ENCODE measurements at places on chromosomes 2 and 18.

- DNase-seq = no peak
Measured at GRCh38 chr2:42879121-42879705, 86.8 kb upstream of the HAAO start.

- DNase-seq = no peak
Measured at GRCh38 chr2:6973895-6974545, 56.8 kb downstream of the RNF144A start.

GRCh38 chr2:184555352-184555751, 43.0 kb upstream of the ZNF804A start:
- no peak for DNase-seq

DNA sequence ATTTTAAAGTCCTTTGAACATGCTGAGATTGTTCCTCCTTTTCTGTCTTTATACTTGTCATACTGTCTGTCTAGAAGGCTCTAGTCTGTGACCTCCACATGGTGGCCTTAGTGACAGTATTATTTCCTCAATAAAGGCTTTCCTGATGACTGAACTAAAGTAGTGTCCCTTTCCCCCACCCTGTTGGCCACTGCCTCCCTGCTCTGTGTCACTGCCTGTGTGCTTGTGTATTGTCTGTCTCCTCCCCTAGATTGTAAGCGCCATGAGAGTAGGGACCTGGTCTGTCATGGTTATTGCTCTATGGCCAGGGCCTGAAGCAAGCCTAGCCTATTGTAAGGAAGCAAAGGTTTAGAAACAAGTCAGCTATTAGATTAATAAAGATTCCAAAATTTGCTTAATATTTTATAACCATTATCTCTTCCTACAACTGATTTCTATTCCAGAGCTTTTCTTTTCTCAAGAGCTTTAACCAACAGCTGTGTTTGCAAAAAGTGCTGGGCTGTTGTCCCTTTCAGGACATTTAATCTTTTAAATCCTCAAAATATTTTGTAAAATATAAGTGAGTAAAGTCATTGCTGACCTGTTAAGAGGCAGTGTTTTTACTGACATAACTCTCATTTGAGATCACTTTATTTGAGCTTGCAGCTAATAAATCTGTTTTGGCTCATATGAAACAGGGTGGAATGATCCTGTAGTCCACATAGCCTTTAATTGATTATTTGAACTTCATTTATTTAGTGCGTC, 35.5 kb downstream of the DIS3L2 start:
- DNase-seq = no peak

DNA sequence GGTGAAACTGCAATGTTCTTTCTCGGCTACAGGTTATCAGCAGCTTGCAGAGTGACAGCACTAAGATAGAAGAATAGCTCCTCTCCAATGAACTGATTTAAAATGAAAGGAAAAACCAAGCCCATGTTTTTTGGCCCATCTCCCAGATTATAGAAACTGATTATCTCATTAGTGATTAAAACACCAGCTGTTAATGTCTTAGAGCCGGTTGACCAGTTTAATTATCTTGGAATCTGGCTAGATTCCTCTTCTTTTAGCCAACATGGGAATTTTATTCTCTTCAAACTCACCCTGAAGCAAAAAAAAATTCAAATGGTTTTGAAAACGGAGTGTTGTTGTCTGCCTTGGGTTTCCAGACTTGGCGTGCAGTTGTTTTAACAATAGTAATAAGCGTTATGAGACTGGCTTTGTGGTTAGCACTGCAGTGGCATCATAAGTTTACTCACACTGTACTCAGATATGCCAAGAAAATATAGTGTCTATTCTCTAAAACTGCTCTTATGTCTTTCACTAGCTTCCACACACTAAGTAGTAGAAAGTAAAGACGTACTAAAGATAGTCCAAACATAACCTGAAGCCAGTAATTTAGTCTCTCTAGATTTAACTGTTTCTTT, 665.3 kb downstream of the STK39 start:
- DNase-seq = no peak

- no peak for DNase-seq
Measured at GRCh38 chr2:129237966-129238725, 741.3 kb upstream of the RAB6C start.

DNA sequence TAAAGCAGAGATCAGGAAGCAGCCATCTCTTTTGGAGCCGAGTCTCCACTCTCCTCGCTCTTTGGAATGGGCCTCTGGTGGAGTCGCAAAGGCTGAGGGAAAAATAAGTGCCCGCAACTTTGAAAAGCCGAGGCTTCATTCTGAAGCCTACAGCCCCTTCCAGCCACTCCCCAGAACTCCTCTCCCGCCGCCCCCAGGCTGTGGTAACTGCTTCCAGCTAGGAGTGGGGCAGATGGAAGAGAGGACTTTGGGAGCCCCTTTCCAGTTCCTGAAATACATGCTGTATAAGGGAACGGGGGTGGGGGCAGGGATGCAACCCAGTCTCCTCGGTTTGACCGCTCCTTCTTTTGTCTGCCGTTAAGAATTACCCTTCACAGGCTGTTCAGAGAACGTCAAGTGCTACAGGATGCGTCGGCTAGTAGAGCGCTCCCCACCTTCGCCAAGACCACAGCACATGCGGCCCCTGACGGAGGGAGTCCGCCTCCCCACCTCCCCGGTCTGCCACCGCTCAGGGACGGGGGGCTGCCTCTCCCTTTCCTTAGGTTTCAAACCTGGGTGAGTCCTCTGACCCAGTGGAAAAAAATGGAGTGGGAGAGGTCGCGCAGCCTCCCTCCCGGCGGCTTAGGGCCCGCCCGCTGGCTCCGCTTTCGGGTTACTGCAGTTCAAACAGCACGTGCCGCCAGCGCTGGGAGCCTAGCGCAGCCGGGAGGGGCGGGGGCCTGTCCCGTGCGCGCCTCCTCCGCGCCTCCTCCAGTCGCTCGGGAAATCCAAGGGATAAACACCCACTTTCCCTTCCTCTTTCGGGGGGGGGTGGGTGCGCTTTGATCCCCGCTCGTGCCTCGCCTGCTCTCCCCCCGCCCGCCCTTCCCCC, 4.9 kb downstream of the CYP26B1 start:
- no peak for DNase-seq

GRCh38 chr2:214261683-214262082, 149.2 kb upstream of the VWC2L start:
- DNase-seq = no peak

- no peak for DNase-seq
Measured at GRCh38 chr2:161576421-161576820, 47.8 kb upstream of the SLC4A10 start.

DNA sequence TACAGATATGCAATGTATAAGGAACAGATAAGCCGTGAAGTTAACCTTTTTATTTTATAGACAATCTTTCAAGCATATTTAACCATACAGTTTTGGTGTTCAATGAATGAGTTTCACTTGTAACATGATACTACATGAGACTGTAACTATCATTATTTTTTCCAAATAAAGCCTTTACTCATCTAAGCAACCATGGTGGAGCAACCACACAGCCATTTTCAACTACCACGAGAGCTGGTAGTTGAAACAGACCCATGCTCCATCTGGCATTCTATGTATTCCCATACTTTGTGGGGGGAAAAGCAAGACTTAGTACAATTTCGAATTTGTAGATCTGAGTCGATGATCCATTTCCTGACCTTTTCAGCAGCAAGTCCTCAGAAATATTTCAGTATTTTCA, 159.3 kb upstream of the RND3 start:
- no peak for DNase-seq

DNA sequence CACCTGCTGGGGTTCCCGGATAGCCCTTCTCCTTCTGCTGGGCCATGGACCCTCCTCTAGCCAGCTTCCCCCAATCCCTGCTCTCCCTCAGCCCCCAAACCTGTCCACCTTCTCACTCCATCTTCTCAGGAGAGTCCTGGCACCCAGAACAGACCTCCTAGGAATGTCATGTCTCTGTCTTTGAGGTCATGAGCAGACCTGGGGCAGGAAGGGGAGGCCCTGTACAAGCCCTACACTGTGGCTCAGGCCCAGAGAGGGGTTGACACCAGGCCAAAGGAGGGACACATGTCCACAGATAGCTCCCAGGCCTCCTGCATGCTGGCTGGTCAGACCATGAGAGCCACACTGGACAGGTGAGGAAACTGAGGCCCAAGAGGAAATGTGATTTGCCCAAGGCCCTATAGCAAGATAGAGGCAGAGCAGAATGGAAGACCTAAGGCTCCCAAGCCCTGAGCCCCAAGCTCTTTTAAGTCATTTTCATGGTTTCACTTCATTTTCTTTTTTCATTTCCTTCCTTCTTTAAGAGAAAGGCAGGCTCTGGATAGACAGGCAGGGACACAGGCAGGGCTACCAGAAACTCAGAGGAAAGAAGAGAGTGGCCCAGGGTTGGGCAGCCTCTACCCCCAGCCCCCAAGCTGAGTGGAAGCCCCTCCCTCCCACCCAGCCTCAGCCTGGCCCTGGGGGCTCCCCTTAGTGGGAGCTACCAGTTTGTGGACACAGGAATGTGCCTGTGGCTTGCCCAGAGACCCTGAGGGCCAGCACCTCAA, 159.7 kb downstream of the SMAD7 start:
- no peak for DNase-seq

- no peak for DNase-seq
Measured at GRCh38 chr2:229330952-229331351, 59.9 kb upstream of the PID1 start.

DNA sequence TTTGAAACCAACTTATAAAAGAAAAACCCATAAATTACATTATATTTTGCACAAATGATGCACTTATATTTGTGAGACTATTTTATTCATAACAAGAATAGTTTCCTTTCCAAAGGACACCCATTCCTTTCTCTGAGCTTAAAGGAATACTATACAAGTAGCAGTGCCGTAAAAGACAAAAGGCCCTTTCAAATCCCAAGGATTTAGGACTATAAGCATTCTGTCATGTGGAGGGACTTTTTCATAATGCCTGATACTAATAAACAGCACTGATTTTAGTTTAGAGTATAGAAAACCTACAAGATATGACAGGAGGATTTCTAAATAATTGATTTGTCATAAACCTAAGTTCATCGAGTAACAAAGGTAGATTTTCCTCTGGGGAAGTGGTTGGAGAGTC, 1134.2 kb upstream of the ZEB2 start:
- no peak for DNase-seq

DNA sequence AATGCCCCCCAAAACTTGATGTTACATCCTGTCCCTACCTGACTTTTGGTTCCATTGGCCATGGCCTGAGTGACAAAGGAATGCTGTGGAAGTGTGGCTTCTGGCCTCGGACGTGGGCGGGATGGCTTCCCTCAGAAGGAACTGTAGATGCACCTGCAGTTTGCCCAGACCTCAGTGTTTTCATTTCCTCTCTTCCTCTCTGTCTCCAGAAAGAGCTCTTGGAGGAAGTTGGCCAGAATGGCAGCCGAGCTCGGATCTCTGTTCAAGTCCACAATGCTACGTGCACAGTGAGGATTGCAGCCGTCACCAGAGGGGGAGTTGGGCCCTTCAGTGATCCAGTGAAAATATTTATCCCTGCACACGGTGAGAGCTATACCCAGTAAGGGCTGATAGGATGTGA, 61.0 kb upstream of the TMEM87B start:
- DNase-seq = no peak

DNA sequence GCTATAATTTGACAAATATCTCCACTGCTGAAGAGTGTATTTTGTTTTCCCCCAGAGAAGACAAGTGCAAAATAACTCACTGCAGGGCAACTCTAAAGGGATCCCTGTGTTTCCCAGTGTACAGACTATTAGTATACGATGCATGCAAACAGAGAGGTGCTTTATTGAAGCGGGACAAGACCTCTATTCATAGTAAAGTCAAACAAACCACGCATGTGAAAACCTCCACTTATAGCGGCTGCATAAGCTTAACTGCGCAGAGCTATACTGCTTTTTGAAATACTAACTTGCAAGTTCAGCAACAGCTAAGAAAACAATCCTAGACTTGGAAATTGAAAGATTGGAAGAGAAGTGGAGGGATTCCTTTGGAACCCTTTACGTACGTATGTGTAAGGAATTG, 15.6 kb downstream of the RNF144A start:
- no peak for DNase-seq

DNA sequence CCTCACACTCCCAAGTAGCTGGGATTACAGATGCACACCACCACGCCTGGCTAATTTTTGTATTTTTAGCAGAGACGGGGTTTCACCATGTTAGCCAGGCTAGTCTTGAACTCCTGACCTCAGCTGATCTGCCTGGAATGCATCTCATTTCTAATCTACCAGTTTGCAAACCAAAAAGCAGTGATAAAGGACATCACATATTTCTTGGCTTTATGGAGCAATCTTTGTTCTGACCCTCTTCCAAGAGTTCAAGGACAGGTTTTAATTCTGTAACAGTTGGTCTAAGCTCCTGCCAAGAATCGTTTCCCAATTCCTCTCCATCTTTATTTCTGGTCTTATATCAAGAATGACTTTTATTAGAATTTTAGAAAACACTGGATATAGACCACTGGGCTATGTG, 67.7 kb downstream of the SLC40A1 start:
- DNase-seq = no peak

DNA sequence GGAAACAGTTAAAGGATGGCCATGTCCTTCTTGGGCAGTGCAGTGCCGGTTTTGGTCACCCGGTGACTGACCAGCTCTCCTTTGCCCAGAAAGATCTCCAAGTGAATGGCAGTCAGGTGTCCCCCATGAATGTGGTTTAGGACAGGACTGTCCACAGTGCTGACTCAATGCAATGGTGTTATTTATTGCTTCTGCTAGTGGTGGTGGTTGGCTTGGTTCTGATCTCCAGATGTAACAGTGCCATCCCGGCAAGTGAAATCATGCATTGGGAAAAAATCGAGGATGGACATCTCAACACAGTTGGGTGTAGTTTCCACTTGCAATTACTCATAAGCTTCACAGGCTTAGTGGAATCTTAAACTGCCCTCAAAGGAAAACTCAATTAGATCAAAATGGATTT, 81.9 kb downstream of the TGOLN2 start:
- no peak for DNase-seq

- no peak for DNase-seq
Measured at GRCh38 chr2:165373278-165374010, 96.1 kb upstream of the CSRNP3 start.

GRCh38 chr2:42964439-42965083, 172.2 kb upstream of the HAAO start:
- no peak for DNase-seq

GRCh38 chr2:165197346-165197745, 6.5 kb downstream of the SCN3A start:
- no peak for DNase-seq

DNA sequence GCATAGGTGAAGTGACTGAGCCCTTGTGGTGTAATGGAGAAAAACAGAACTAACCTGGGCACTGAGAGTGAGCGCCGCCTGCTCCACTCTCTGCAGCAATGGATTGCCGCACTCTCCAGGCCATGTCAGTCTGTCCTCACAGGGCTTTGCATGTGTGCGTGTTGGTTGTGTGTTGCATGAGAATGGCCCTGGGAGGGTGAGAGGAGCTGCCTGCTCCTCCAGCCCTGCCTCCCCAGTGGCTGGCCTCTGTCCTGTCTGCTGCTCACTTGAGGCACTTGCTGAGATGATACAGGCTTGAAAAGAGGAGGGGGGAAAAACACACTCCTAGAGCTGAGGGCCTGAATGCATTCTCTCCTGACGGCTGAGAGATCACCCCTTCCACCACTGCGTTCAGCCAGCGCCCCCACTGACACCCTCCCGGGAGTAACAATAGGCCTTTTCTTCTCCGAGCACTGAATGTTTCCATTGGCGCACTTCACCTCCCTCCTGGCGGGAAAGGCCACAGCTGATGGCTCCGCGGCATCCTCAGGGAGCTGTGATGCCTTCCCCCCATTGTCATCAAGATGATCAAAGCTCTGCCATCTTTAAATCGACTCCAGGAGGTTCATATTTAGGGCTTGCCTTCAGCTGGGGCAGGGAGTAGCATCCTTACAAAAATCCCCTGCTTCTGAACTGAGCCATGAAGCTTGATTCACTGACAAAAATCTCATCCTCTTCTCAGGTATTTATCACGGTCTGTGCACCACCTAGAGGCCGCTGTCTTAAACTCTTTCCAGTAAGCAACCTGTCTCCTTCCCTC, 49.9 kb upstream of the DAPL1 start:
- DNase-seq = no peak

- no peak for DNase-seq
Measured at GRCh38 chr18:12749121-12749520, 46.3 kb downstream of the PSMG2 start.
